ENCODE measurements at places on chromosomes 7 and 10.
A peak's percentile ranks its signal among the peaks of the same experiment; 100 is the strongest.

DNA sequence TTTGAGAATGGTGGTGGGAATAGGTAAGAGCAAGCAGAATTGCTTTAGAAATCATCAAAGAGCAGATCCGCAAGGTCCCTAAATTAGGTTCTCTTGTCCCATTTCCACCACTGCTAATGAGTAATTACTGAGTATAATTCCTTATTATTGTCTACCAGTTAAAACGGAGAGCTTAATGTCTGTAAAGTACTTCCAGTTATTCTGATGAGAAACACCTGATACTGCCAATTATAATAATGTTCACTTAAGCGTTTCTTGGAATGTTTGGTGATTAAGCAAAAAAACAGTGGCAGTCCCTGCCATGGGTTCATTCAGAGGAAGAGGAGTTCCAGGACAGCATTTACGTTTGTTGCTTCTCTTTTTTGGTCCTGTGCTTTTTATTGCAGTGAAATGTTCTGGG lies 358.5 kb upstream of the GALNT17 start:
- DNase-seq: no peak

DNA sequence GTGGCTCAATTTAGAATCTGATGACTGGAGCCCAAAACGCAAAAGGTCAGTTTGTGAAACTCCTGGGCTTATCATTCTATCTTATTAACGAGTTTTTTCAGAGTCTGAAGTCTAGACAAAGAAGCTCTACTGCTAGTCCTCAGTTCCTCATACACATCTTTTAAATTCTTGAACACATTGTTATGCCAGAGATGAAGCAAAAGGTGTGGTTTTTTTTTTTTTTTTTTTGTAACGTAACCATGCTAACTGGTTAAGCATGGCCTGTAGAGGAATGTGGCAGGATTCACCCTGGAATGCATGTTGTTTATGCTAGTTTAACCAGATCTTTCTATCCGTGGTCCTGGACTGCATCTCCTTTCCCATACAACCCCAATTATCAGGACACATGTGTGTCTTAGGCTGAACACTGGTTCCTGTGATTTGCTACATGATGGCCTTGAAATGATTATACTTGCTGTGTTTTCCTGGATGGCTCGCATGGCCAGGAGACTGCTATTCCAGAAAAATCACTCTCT lies 79.3 kb upstream of the MDFIC start:
- no peak for DNase-seq

DNA sequence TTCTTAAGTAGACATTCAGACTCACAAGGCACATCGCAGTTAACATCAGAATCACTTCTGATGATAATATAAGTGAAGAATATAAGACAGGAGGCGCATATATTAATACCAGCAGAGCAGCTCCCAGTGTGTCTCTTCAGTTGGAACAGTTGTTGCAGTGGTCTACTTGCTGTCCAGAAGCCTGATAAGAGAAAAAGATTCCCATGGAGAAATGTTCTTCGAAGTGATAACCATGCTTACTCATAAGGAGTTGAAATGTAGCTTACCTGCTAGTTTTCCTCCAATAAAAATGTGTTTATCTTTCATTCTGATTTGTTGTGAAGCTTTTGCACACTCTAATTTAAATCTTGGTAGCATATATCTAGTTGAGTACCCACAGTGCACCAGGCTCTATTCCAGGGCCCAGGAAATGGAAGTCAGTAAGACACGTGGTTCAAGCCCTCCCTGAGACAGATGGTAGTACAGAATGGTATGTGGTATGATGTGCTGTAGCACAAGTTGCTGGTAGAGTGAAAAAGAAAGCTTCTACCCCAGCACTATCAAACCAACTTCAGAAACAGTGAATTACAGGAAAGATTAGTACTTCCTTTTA lies 124.0 kb downstream of the MAPK8 start:
- no peak for DNase-seq

GRCh38 chr10:3325954-3326750 lies 153.6 kb upstream of the PITRM1 start:
- DNase-seq: no peak

- peak; percentile 14 for DNase-seq
These were observed 100.2 kb upstream of the SORCS1 start for GRCh38 chr10:107264742-107265141.

DNA sequence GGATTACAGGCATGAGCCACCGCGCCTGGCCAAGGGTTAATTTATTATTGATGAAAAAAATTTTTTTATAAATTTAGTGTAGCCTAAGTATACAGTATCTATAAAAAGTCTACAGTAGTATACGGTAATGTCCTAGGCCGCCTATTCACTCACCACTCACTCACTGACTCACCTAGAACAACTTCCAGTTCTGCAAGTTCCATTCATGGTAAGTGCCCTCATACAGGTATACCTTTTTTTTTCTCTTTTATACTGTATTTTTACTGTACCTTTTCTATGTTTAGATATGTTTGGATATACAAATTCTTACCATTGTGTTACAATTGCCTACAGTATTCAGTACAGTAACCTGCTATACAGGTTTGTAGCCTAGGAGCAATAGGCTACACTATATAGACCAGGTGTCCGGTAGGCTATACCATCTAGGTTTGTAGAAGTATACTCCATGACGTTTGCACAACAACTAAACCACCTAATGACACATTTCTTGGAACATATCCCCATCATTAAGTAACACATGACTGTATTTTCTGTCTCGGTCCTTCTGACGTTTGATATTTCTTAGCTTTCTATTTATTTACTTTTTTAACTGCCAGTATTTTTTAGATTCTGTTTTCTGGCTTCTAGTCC lies 23.4 kb downstream of the IRF5 start:
- no peak for DNase-seq

GRCh38 chr7:80721883-80722615 lies 83.6 kb downstream of the CD36 start:
- DNase-seq: no peak

- DNase-seq: no peak
These were observed 12.2 kb upstream of the HYCC1 start for GRCh38 chr7:23026164-23026563.

DNA sequence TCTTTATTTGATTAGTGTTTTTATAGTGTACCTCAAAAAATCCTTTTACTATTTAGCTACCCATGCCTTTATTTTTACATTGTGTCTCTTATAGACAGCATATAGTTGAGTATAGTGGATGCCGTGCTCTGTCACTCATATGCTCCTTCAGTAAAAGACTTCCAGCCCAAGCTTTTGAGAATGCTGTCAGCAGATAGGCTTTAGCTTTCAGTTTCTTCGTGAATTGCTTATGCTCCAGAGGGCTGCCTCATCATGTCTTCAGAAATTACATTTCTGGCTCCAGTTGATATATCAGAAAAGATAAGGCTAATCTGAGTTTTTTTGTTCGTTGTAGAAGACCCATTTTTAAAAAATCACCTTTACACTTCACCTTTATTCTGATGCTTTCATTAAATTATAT lies 332.0 kb downstream of the NXPH1 start:
- no peak for DNase-seq

- no peak for DNase-seq
These were observed 13.4 kb downstream of the NIPSNAP2 start for GRCh38 chr7:55977831-55978230.

DNA sequence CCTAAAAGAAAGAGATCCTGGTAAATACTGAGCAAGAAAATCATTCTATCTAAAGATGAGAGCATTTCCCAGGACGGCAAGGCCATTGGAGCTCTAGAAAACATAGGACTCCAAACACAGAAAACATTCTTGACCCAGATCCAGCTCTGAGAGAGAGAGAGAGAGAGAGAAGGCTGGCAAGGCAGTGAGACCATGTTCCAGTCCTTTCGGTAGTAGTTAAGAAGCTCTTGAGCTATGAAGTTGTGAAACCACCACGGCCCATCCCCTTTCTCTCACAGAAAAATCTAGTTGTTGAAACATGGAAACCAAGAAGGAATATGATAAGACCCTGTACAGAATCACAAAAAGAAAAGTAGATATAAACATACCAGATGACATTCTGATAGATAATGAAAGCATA lies 212.4 kb upstream of the NPSR1 start:
- no peak for DNase-seq

DNA sequence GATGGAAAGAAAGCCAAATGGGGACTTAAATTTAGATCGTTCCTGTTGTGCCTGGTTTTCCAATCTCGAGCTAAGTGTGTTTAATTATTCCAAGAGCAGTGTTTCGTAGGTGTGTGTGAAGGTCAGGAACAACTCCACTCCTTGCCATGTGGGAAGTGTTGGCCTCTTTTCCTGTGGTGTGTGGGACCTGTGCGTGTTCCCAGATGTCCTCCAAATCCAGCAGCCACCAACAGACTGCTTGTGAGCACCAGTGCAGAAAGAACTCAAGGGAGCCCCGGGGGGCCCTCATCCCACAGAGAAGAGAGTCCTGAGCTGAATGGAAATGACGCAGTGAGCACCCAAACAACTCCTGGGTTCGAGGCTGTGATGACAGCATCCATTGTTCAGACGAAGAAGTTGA lies 227.7 kb downstream of the TMEM178B start:
- DNase-seq: no peak

Measured in D721Med (cell line).